ENCODE measurements at places on chromosomes 2 and 18. TPM values are rescaled to one million over a fixed set of nuclear protein-coding genes. Genes with fewer than 3 reads are reported as not detected.

BBS5 gene
- total RNA-seq: 10.6 TPM

CHRND gene
- total RNA-seq: 2.4 TPM

KLHL29 gene
- total RNA-seq: 6.9 TPM

CNGA3 gene
- 0.10 TPM for total RNA-seq

TEKT4 gene
- not detected for total RNA-seq

LIMS4 gene
- 0.49 TPM for total RNA-seq

TANC1 gene
- total RNA-seq: 43.7 TPM

SIX3 gene
- total RNA-seq: not detected

MYL12B gene
- total RNA-seq: 197 TPM

- DNase-seq: no peak
Observed at GRCh38 chr2:19214682-19215391, 143.6 kb downstream of the OSR1 start.

GRCh38 chr2:98479959-98480524, 35.4 kb downstream of the INPP4A start:
- peak; percentile 19 for DNase-seq

- no peak for DNase-seq
Observed at GRCh38 chr2:41722668-41723369, 325.0 kb upstream of the PKDCC start.

GRCh38 chr2:238955648-238956531, 108.0 kb downstream of the TWIST2 start:
- no peak for DNase-seq

DNA sequence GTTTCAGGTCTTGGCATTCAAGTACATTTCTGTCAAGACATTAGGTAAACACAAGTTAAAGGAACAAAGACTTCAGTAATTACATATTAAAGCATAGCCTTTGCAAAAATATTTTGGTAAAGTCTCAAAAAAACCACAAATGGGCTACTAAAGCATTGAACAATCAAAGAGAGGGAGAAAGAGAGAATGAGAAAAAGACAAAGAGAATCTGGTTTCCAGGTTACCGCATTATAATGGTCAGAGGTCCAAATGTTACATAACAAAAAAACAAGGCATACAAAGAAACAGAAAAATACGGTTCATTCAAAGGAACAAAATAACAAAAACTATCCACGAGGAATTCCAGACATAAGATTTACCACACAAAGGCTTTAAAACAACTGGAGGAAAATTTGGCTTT, 327.9 kb downstream of the AKAIN1 start:
- DNase-seq: no peak

DNA sequence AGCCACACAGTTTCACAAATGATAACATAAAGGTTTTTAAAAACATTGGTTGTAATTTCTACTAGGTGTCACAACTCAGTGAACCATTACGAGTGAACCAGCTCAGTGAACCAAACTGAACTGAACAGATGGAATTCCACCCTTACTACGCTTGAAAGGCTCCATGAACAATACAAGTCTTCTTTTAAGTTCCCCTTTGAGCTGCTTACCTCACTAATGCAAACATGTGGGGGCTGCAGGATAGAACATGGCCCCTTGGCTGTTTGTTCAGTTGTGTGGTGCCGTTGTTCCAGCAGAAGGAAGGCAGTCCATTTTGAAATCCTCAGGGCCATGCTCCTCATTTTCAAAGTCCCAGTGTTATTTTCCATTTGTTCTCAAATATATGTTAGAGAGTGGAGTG, 30.7 kb upstream of the KLHL14 start:
- DNase-seq: no peak

DNA sequence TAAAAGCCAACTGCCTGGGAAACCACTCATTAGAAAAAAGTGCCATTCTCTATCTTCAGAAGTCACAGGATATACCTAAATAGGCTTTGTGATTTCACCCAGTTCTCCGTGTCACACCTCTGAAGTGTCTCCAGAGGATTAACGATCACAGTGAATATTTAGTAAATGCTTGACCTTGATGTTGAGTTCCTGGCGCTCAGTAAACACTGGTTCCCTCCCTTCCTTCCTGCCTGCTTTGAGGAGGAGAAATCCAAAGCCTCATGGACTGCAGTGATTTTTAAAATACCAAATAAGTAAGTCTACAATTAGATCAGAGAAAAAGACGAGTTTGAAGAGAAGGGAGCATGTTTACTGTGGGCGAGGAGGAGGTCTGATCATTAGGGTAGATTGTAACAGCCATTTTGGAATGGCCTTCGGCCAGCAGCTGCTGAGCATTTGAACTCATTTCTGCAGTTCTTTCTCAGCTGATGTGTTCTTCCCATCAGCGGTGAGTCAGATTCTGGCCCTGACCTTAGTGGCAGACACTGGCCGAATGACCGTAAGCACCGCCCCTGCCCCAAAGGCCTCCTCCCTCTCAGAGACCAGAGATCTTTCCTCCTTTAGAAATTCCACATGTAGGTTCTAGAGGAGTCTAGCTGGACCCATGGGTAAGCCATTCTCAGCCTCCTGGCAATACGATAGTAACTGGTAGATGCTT, 62.1 kb upstream of the SLC16A14 start:
- peak; percentile 3 for DNase-seq

DNA sequence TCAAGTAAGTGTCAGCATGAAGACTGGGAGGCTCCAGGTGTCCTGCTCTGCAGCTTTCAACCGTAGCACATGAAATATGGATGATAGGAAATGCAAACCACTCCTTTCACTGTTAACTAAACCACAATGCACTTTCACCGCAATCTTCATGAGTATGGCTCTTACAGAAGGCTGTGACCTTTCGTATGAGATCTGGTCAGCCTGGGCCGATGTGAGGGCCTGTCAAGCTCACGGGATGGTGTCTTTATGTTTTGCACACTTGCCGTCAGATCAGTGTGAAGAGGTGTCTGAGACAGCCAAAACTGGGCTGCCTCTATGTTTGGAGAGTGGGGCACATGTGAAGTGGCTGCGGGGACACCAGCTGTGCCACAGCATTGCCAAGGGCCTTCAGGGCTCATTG, 62.8 kb upstream of the AFF3 start:
- no peak for DNase-seq

DNA sequence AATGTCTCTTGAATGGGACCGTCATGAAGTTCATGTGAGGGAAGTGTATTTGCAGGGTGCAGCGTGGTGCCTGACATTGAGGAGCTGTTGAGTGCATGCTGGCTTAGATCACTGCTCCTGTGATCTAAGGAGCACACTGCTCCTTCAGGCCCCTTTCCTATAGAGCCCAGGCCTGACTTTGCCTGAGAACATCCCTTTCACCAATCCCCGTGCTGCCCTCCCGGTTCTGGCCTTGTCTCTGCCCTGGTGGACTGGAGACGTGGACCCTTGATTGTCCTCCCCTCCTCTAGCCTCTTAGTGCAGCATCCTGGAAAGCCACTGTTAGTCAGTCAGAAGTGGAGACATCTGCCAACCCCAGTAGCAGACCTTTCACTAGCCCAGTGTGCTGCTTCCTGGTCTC, 323.6 kb upstream of the HS6ST1 start:
- no peak for DNase-seq

- peak; percentile 87 for DNase-seq
Observed at GRCh38 chr18:9808295-9809241, 77.2 kb upstream of the TXNDC2 start.

- no peak for DNase-seq
Observed at GRCh38 chr2:33205693-33206434, 259.1 kb downstream of the LTBP1 start.

GRCh38 chr18:62543021-62543420, 20.2 kb downstream of the ZCCHC2 start:
- DNase-seq: no peak

All from skin of body (tissue), 3 donors.